ENCODE measurements at places on chromosomes 1 and 21.
A peak's percentile ranks its signal among the peaks of the same experiment; 100 is the strongest.

DNA sequence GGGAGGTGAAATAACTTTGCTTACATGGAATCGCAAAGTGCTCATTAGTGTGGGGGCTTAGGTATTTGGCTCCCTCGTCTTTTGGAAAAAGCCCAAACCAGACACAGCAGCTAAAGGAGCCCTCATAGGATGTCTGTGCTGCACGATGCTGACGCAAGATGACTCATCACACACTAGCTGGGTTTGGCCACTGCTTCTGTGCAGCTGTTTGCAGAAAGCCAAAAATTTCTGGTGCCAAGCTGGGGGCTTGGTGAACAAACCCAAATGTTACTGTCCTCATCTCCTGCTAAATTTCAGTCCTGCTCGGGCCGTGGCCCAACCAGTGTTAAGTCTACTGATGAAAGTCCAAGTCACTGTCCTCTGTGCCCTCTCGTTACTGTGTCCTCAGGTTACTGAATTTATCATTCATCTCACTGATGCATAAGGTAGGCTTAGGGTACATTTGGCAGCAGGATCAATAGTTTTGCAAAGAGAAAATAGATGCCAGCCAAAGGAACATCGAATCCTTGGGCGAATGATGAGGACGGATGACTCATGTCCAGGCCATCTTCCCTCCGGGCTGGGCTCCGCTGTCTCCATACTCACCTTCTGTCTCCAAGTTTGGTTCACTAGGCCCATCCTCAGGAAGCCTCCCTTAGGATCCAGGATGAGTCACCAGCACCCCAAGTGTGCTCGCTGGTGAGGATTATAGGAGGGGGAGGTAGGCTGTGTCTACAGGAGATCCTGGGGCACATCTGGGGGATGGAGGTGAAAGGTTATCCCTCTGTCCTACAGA is 177.7 kb downstream of the ADSS2 start:
- no peak for DNase-seq

DNA sequence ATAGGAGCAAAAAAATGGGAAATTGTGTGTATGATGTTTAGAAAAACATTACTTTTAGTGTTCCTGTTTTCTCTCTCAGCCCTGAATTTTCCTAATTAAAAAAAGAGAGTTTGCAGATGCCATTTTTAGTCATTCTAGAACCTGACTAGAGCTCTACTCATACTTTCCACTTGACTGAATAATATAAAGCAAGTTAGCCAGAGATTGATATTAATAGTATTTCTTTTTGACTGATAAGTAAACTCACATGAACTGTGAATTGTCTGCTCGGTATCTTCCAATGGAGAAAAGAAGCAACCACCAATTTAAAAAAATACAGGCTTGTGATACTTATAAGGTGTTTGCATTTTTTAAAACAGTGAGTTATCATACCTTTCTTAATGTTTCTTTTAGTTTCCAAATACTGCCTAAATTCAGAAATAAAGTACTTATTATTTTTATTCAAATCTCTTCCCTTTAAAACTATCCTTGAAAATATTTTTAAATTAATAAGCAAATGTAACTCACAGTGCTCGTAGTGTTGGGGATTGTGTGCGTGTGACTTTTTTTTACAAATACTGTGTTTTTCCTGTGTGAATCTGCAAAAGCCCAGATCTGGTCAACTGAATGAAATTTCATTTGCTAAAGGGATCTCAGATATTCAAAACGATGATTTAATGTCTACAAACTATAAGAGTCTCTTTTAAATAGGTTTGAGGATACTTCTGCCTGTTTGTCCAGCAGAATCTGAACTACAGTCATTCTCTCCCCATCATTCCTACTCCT is 9.8 kb downstream of the RAP1A start:
- no peak for DNase-seq

DNA sequence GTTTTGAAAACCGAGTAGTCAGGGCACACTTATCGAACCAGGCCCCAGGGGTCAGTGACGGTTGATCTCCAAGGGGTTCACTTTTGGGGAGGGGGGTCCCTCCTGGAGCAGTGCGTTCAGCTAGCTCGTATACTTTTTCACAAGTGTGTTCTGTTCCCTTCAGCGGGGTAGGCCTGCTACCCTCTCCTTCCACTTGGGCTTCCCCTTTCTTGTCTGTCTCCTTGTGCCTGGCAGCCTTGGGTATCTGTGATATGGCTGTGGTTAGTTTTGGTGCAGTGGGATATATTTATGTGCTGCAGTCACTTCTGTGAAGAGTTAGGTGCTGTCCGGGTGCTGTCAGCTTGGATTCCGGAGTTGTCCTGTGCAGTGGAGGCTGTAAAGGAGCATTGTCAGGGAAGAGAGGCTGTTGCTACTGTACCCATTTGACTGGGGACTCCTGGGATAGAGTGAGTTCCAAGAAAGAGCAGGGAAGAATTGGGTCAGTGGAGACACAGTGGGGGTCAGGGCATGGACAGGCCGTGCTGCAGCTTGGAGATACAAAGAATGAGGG is 29.7 kb downstream of the ADARB1 start:
- DNase-seq = no peak

- DNase-seq = no peak
These were observed 890.9 kb downstream of the LRRIQ3 start for GRCh38 chr1:73306899-73307555.

DNA sequence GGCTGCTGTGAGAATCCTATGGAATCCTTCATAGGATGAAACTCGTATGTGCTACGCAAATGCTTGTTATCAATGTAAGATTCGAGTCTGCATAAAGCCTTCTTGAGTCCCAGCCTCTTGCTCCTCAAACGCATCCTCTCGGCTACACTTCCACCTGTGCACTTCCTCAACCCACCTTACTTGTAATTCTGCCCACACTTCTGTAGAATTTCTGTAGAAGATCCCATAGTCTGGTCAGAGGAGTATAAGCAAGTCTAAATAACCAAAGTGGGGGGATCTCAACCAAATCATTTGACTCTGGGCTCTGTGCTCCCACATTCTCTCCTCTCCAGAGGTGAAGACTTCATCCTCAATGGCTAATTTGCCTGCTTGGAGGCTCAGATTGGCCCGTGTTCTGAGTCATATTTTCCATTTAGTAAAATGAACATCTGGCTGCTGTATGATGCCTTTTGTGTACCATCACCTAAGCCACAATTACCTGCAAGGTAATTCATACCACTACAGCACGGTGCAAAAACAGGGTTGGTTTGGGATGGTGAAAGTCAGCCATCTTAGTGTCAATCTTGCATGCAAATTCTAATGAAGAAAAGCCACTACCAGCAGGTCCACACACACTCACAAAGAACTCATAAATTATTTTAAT is 63.2 kb downstream of the ITPKB start:
- no peak for DNase-seq

DNA sequence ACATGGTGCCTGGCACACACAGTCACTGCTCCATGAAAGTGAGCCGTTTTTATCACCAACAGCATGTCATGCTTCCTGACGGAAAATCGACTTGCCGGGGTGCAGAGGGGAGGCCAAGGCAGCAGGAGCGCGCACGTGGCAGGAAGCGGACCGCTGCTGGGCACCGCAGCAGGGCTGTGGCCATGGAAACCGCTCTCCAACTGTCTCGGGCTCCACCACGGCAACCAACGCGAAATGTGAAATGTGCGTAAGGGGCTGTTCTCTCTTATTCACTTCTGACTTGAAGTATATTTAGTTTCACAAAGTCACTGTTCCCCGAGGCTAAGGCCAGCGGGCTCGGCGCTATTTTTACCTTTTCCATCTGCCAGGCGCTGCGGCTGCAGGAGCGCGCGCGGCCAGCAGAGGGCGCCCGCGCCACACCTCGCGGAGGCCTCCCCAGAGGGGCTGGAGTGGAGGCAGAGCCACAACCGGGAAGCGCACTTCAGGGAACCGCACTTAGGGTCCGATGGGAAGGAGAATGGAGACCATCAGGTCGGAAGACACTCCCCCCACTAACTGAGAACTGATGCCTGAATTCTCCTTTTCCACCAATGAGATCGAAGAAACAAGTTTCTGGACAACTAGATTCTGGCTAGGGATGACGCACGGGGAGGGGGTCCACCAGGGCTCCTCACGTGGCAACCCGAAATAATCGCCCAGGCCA is 19.7 kb downstream of the RCC2 start:
- DNase-seq = peak; percentile 82

DNA sequence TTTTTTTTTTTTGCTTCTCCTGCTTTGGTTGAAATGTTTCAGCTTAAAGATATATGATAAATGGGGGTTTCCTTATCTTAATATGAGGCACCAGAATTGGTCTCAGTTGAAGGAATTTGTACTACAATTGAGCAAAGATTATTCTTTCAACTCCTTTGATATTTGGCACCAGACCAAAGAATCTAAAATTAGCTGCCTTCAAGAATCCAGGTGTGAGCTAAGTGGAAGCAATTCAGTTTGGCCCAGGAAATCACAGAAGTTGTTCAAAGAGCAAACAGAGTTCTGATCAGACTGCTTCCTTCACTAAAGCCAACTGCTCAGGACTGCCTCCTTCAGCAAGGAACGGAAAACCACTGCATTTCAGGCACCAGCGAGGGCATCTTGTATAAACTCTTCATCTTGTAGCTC is 68.3 kb upstream of the BCAR3 start:
- peak; percentile 32 for DNase-seq

DNA sequence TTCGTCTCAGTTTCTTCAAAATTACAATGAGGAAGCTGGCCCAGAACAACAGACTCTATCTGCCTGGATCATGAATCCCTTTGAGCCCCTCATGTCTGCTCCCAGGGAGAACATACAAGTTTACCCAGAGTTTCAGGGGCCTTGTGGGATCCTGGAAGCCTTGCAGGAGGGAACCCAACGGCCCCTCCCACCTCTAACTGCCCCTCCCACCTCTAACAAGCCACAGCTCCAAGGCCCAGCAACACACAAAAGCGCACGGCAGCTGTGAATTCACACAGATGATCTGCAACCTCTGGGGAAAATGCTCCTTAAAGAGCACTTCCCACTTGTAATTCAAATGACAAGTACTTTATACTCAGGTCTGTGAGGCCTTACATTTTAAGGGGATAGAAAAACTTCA is 113.3 kb downstream of the NPHP4 start:
- no peak for DNase-seq

GRCh38 chr1:43509740-43510375 is 20.8 kb upstream of the PTPRF start:
- peak; percentile 15 for DNase-seq

DNA sequence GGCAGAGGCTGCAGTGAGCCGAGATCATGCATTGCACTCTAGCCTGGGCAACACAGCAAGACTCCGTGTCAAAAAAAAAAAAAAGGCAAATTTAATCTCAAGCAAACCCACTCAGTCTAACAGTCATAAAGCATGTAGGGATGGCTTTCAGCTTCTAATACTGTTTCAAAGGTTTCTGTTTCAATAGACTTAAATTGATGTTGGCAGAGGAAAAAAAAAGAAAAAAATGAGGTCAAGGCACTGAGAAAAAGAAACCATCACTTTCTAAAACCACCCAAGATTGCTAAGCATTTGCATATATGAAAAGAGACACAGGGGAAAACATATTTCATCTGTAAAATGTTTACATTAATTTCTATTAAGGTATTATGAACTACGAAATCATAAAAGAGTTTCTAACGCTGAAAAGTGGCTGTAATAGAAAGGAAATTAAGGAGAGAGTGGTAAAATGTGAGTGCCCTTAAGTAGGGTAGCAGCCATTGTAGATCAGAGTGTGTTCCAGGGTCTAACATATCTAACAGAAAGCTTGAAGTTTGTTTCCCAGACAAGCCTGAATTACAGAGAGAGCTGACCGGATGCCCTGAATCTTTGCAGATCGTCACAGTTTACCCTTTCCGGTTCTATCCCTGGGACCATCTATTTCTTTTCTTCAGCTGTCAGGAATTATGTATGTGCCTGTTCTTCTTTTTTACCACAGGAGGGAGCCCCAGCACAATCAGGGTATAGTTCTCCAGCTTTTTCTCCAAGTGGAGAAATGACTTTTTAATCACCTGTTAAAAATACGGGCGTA is 70.0 kb downstream of the PLD5 start:
- peak; percentile 34 for DNase-seq

DNA sequence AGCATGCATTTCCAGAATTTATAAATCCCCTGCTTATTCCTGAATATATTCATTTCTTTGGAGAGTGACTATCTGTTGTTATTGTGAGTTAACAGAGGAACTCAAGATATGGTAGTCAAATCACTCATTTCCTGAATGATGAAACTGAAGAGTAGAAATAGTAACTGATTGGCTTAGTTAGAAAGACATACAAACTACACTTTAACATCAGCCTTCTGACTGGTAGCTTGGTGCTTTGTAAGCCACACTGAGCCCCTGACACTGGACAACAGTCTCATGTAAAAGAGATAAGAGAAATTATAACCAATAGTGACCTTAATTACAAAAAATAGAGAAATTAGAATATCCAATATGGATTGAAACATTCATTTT is 4.8 kb downstream of the GBP7 start:
- DNase-seq = peak; percentile 8

- DNase-seq = no peak
These were observed 65.2 kb upstream of the TARBP1 start for GRCh38 chr1:234544087-234544579.

GRCh38 chr1:12596007-12596821 is 21.8 kb downstream of the DHRS3 start:
- peak; percentile 66 for DNase-seq

DNA sequence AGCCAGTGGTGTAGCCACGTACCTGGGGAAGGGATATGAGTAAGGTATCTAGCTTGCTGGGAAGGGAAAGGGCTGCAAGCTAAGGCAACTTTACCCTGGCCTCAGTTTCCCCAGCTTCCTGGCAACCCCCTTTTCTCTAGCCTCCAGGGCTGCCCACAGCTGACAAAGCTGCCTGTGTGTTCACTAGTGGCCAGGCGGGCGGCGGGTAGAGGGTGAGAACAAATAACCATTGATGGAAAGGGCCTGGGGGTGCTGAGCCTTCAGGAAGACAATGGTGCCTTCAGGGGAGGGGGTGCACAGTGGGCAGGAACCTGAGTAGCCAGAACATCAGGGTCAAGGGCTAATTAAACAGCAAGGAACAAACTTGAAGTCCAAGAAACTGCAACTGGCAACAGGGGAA is 6.1 kb downstream of the CERS2 start:
- no peak for DNase-seq

DNA sequence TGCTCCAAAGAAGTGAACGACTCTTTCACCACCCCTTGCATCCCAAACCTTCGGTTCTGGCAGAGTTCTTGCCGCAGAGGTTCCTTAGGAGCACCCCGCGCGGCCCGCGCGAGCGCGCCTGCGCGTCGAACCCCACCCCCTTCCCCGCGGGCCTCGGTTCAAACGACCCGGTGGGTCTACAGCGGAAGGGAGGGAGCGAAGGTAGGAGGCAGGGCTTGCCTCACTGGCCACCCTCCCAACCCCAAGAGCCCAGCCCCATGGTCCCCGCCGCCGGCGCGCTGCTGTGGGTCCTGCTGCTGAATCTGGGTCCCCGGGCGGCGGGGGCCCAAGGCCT is at the start of gene C1orf56:
Gene C1orf56 (plus strand): TSS at position 161 of the 334 bp plus-strand sequence. CDS start 97 bp downstream, at position 258.
- peak; percentile 86 for DNase-seq

- peak; percentile 72 for DNase-seq
These were observed 1.0 kb upstream of the S100B start for GRCh38 chr21:46605767-46606426.

DNA sequence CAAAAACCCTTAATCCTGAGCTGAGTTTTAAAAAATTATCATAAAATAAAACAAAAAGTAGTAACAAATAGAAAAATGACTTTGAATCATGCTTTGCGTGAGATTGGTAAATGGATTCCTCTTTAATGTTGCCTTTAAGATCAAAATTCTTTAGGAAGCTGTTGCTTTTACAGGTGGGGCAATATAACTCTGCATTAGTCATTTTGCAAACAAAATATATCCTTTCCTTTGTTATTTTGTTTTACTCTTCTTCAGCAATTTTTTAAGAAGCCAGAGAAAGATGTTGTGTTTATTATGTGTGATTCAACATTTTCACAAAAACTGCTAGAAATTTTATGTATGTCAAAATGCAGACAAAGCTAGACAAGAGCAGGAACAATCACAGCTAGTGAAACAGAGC is 50.0 kb downstream of the MARK1 start:
- no peak for DNase-seq

GRCh38 chr1:27883536-27883935 is 11.2 kb downstream of the THEMIS2 start:
- no peak for DNase-seq

All from GM20000 (cell line).